ENCODE measurements at places on chromosomes 4 and X. TPM values are rescaled to one million over a fixed set of nuclear protein-coding genes. Genes with fewer than 3 reads are reported as not detected.

Gene ZXDA
- 2.0 TPM for total RNA-seq

DNA sequence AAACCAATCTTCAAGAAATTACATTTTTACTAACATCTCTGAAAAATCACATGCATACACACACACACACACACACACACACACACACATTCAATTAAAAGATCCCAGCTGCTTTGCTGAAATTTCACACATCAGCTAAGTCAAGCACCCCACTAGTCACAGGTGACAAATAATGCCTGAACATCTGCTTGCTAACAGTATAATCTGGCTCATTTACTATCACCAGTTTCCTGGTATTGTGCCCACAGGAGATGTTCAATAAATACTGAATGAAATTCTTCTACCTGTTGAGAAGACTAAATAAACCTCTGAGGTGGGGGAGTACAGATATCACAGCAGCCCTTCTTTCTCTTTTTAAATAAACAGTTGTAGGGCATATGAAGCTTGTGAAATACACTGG lies 994.0 kb downstream of the ARAP2 start:
- DNase-seq, result no peak

- DNase-seq, result no peak
Observed at GRCh38 chrX:30982467-30982866, 89.4 kb downstream of the FTHL17 start.

Gene MUC7
- not detected for total RNA-seq
